ENCODE measurements at places on chromosomes 2 and 18.

DNA sequence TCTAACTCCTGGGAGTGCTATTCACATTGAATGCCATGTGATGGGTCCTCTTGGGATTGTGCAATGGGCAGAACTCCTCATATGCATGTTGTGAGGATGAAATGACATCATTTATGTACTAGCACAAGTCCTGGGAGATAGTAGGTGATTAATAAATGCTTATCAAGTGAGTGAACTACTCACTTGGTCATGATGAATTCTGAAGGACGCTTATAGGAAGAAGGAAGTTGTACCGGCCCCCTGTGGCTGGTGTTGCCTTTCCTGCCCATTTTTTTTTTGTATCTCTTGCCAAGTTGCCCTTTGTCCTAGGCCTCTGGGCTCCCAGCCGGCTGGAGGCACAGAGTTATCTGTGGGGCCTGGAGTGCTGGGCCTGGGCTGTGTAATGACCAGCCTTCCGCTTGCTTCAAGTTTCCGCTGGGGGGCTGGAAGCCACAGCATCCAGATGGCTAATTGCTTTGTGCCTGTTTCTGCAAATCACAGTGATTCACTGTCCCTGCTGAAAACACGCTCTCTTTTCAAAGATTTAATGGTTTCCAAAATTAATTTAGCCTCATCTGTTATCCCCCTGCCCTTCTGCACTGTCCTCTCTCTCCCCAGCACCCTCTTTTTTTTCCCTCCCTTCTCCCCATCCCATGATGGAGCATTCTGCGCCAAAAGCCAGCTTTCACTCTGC is 33.7 kb upstream of the MRPL33 start:
- no peak for DNase-seq

- DNase-seq = no peak
These were observed 27.3 kb upstream of the C2orf66 start for GRCh38 chr2:196836440-196836839.

- peak; percentile 75 for DNase-seq
These were observed at the start of gene SPOPL for GRCh38 chr2:138501425-138502254. TSS of gene SPOPL (plus strand) at chr2:138501770. CDS start at chr2:138550217, 48,447 bp downstream.

GRCh38 chr18:42545825-42546224 is 569.7 kb downstream of the RIT2 start:
- no peak for DNase-seq

DNA sequence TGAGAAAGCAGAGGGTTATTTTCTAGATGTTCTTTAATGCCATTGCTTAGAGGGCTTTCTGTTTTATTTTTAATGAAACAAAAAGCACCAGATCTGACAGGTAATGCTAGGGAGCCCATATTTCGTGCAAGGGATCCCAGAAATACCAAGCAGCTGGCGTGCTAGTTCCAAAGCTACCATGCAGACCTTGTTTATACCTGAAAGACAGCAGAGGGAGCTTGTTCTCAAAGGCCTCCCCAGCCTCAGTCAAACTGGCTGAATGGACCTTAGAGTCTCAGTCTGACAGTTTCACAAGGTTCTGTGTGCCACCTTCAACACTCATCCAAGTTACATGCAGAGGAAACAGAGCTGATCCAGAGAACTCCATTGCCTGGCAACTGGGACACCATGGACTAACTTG is 48.6 kb downstream of the GALNT14 start:
- DNase-seq = no peak
